ENCODE measurements at places on chromosomes 5 and 9. TPM values are rescaled to one million over a fixed set of nuclear protein-coding genes. Genes with fewer than 3 reads are reported as not detected.
A peak's percentile ranks its signal among the peaks of the same experiment; 100 is the strongest.

DNA sequence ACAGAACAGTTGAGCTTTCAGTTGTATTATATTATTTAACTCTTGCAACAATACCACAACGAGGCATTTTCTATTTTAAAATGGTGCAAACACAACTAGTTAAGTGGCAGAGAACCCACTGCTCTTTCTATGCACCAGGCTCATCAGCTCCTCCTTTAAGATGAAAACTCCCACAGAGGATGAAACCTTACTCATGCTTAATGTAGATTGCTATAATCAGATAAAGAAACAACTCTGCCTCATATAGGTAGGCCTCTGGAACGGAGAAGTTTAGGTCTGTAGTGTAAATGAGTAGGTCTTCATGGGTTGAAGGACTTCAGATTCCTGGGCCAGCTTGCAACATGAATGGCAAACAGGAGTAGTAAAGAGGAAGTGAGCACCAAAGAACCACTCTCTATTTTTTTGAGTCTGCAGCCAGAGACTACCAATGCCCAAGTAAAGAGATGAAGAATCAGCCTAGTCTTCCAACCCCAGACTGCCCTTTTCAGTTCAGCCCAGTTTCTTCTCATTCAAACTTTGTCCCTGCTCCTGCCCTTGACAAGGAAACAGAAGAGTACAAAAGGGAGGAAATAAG is 33.9 kb downstream of the HACD4 start:
- no peaks in the 10 kb centered on the region for H3K27me3 ChIP-seq
- H3K4me3 ChIP-seq, result no peak overlapping the region
- no peaks in the 10 kb centered on the region for H3K4me1 ChIP-seq
- no peak for DNase-seq
- no peaks in the 10 kb centered on the region for H3K36me3 ChIP-seq

- peaks cover 14% of the 10 kb centered on the region for H3K4me1 ChIP-seq
- no peaks in the 10 kb centered on the region for H3K36me3 ChIP-seq
- no peak overlapping the region for H3K27ac ChIP-seq
- no peak overlapping the region for H3K4me3 ChIP-seq
These were observed 72.7 kb upstream of the RANBP3L start for GRCh38 chr5:36374266-36374862.

Gene MOB3B
- 1.4 TPM for total RNA-seq

Gene ROPN1L
- total RNA-seq, result not detected

GRCh38 chr5:460273-460625 is 17.3 kb downstream of the EXOC3 start:
- H3K4me3 ChIP-seq, result no peak overlapping the region
- H3K27me3 ChIP-seq, result no peaks in the 10 kb centered on the region
- no peaks in the 10 kb centered on the region for H3K4me1 ChIP-seq
- no peak overlapping the region for H3K27ac ChIP-seq
- peaks cover 74% of the 10 kb centered on the region for H3K36me3 ChIP-seq
- DNase-seq, result peak; percentile 10

DNA sequence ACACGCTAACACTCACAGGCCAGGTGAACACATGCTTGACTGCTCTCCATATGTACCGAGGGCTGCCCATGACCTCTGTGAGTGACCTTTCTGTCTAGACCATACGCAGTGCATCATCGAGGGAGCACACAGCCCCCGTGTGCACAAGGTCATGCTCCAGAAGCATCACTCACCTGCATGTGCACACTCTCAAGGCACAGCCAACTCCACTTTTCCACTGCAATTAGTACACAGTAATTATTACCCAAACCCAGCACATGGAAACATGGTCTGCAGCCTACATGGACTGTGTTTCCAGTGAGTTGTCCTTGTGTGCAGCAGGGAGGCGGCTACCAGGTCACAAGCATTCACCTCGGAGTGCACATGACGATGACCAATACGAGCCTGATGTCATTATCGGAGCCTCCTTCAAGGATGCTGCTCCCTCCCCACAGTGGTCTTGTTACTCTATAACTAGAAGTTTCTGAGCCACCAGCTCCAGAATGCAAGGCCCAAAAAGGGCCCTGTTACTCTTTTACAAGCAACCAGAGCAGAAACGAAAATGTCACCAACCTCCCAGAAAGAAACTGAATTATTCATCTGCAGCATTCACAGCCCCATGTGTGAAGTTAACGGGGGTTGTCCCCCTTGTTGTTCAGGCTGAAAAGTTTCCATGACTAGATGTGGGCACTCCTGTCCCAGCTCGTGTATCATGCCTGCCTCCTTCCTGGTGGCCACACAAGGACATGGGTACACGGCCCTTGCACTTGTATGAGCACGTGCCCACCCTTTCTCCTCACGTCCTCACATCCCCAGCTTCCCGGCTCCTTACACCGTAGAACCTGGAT is 31.2 kb downstream of the SEMA4D start:
- peak; percentile 40 for DNase-seq
- H3K4me1 ChIP-seq, result peaks cover 22% of the 10 kb centered on the region
- H3K4me3 ChIP-seq, result no peak overlapping the region
- H3K27me3 ChIP-seq, result no peaks in the 10 kb centered on the region

Gene PCDHB14
- total RNA-seq, result 7.7 TPM

Gene DMRT3
- not detected for total RNA-seq

Gene ANKDD1B
- total RNA-seq, result 4.5 TPM

DNA sequence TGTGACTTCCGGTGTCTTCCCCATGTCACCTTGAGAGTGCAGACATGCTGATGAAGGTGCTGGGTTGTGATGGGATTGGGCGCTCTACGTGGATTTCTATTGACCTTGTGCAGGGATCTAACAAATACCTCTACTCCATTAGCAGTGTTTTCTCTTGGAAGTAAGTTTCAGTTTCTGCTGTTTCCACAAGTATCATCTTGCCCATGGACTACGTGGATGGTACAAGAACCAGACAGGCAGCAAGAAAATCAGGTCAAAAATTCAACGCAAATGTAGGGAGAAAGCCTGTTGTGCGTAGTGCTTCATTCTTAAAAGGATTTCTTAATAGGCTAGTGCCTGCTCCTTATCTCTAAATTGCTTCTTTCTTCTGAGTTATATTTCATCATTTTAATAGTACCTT is 60.8 kb downstream of the AOPEP start:
- no peak for DNase-seq
- no peak overlapping the region for H3K4me3 ChIP-seq
- H3K27me3 ChIP-seq, result no peaks in the 10 kb centered on the region

DNA sequence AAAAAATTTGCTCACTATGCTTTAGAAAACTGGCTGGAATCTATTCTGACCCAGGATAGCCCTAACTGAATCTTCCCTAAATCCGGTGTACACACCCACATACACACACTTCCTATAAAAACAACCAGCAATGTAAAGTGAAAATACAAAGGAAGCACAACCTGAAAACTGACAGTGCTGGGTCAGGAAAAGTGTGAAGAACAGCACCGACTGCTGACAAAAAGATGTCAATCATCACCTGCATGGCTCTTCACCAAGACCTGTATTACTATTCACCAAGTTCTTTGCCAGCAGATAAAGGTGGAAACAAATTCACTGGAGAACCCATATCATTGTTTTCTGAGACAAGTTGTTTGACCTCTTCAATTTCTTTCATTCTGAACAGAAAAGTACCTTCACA is 293.8 kb upstream of the GRAMD2B start:
- DNase-seq, result no peak
- H3K4me3 ChIP-seq, result no peak overlapping the region
- no peaks in the 10 kb centered on the region for H3K27me3 ChIP-seq
- H3K36me3 ChIP-seq, result no peaks in the 10 kb centered on the region
- no peak overlapping the region for H3K27ac ChIP-seq

Gene SH3RF2
- total RNA-seq, result 0.81 TPM

DNA sequence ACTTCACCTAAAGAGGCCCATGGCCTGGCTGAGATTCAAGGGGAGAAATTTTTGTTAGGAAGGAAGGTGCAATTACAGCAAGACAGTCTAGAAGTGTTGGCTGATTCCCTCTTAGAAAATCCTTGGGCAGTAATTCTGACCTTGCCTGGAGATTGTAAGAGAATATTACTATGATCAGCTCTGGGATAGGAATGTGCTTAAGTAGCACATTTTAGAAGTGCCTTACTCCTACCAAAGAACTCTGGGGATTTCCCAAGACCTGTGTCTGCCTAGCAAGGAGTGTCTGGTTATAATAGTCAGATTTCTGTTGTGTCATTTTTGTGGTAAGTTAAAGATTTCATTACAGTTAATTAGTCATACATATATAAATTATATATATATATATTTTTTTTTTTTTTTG is 52.3 kb downstream of the NLN start:
- no peak overlapping the region for H3K4me3 ChIP-seq
- H3K4me1 ChIP-seq, result no peaks in the 10 kb centered on the region
- H3K36me3 ChIP-seq, result no peaks in the 10 kb centered on the region
- no peak for DNase-seq
- no peak overlapping the region for H3K27ac ChIP-seq
- no peaks in the 10 kb centered on the region for H3K27me3 ChIP-seq

GRCh38 chr5:147557876-147558745 is 48.2 kb upstream of the DPYSL3 start:
- DNase-seq, result no peak
- no peaks in the 10 kb centered on the region for H3K27me3 ChIP-seq
- no peak overlapping the region for H3K4me3 ChIP-seq
- H3K4me1 ChIP-seq, result peaks cover 4% of the 10 kb centered on the region
- H3K36me3 ChIP-seq, result no peaks in the 10 kb centered on the region
- H3K27ac ChIP-seq, result no peak overlapping the region

Gene TMEM252
- total RNA-seq, result not detected

GRCh38 chr5:169808118-169808581 is 171.1 kb downstream of the DOCK2 start:
- H3K4me3 ChIP-seq, result no peak overlapping the region
- no peak for DNase-seq
- H3K27ac ChIP-seq, result no peak overlapping the region
- H3K27me3 ChIP-seq, result no peaks in the 10 kb centered on the region
- H3K36me3 ChIP-seq, result no peaks in the 10 kb centered on the region

Gene TYRP1
- total RNA-seq, result not detected

Gene TEX48
- total RNA-seq, result not detected

Gene KCNMB1
- total RNA-seq, result 0.55 TPM

DNA sequence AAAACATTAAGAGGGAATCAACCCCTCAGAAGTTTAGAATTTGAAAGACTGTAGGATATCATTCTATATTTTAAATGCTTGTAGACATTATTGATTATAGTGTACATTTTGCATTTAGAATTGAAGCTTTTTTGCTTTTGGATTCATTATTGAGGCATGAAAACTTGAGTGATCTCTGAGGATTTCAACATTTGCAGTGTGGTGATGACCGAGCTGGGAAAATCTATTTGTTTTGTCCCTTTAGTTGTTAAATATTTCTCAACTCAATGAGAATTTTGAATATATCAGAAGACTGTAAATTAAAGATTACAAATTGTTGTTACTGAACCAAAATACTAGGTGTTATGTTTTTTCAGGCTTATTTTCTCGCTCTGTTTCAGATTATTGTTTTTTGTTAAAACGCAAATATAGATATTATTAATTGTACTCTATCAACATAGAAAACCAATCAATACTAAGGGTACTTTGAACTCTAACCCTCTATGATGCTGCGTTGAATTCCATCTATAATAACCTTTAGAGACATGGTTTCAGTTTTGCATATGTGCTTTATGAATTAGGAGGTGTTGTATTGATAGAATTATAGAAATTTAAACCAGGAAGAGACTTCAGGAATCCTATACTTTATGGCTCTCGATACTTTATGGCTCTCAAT is 19.3 kb upstream of the DMRTA1 start:
- H3K27me3 ChIP-seq, result peaks cover 4% of the 10 kb centered on the region
- H3K4me3 ChIP-seq, result no peak overlapping the region
- H3K36me3 ChIP-seq, result no peaks in the 10 kb centered on the region
- no peak for DNase-seq

- no peaks in the 10 kb centered on the region for H3K36me3 ChIP-seq
- H3K27me3 ChIP-seq, result no peaks in the 10 kb centered on the region
- no peak overlapping the region for H3K27ac ChIP-seq
- no peak for DNase-seq
- H3K4me3 ChIP-seq, result no peak overlapping the region
These were observed 38.2 kb upstream of the ARSB start for GRCh38 chr5:79023348-79023747.

- H3K4me3 ChIP-seq, result no peak overlapping the region
- no peak overlapping the region for H3K27ac ChIP-seq
- no peaks in the 10 kb centered on the region for H3K4me1 ChIP-seq
- no peak for DNase-seq
- no peaks in the 10 kb centered on the region for H3K27me3 ChIP-seq
These were observed 144.5 kb downstream of the GCNT1 start for GRCh38 chr9:76603448-76603895.

Gene ZNF483
- 22.4 TPM for total RNA-seq

DNA sequence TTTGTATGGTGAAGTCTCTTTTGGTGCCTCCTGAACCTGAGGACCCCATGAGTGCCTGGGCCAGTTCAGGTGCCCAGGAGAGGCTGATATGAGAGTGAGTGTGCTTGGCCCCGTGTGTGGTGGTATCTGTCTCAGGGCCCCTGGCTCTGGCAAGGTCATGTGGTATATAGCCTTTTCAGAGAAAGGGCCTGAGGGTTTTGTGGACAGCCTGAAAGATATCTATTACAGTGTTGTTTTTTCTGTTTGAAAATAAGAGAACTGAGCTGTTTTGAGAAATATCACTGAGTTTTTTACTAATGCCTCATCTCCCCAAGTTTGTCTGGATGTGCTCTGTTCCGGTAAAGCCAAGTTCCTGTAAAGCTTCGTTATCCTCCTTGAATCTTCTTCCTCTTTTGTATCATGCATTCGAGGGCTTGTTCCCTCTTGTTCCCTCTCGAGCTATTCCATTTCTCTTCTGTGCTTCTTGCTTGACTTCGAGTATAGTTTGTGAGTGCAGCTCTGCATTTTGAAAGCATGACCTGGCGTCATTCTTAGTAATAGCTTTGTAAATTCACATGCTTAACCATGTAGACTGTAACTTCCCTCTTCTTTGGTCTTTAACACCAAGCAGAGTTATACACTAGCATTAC is 122.3 kb downstream of the MAST4 start:
- no peaks in the 10 kb centered on the region for H3K27me3 ChIP-seq
- H3K36me3 ChIP-seq, result no peaks in the 10 kb centered on the region
- no peak overlapping the region for H3K27ac ChIP-seq
- H3K4me3 ChIP-seq, result no peak overlapping the region

DNA sequence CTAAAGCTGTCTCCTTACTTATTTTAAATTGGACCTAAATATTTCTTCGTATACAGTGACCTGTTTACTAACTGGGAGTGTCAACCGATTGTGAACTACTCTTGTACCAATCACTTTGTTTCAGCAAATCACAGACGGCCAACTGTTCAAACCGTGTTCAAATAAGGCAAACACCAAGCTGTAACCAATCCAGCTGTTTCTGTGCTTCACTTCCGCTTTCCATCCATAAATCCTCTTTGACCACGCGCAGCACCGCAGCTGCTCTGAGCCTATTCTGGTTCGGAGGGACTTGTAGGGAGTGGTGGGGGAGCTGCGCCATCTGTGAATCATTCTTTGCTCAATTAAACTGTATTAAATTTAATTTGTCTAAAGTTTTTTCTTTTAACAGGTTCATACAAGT is 4.8 kb upstream of the FAM240B start:
- H3K27ac ChIP-seq, result no peak overlapping the region
- no peaks in the 10 kb centered on the region for H3K27me3 ChIP-seq
- no peaks in the 10 kb centered on the region for H3K4me1 ChIP-seq
- no peak overlapping the region for H3K4me3 ChIP-seq
- H3K36me3 ChIP-seq, result no peaks in the 10 kb centered on the region

GRCh38 chr5:121681229-121681855 is 170.3 kb upstream of the FTMT start:
- no peaks in the 10 kb centered on the region for H3K27me3 ChIP-seq
- no peaks in the 10 kb centered on the region for H3K36me3 ChIP-seq
- H3K27ac ChIP-seq, result no peak overlapping the region
- no peaks in the 10 kb centered on the region for H3K4me1 ChIP-seq

Gene SLC22A4
- total RNA-seq, result 1.4 TPM

- H3K27me3 ChIP-seq, result no peaks in the 10 kb centered on the region
- H3K4me3 ChIP-seq, result no peak overlapping the region
- no peaks in the 10 kb centered on the region for H3K36me3 ChIP-seq
- no peak overlapping the region for H3K27ac ChIP-seq
These were observed 261.8 kb downstream of the ASTN2 start for GRCh38 chr9:117153021-117153420.

Gene PCDH1
- 12.7 TPM for total RNA-seq

Measured in adrenal gland (tissue), 19 donors.